ENCODE measurements at places on chromosomes 1 and 21.

DNA sequence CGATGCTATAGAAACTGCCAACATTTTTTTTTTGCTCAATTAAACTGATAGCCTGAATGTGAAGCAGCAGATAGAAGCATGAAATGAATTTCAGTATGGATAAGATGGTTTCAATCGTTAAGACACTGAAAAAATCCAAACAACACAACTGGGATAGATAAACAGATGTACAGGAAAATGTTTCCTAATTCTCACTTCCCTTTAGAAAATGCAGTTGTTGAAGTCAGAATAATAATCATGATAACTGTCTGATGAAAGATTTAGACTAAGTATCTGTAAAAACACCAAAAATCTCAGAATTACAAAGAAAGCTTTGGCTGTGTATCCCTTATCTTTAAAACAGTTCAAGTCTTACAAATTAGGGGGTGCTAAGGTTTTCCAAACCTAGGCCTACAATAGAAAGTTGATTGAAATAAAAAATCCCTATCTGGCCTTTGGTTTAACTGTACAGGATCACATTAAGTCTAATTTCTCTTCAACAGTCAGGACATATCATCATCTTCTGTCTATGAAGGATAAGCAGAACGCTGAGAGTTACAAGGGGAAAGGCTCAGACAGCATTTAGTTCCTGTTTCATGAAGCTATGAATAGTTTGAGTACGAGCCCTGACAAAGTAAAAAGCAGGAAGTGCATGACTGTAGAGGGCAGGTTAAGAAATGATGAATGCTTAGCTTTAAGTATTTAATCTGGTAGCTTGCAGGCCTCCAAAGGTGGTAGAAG is 203.2 kb downstream of the APP start:
- peak; percentile 71 for DNase-seq

- no peak for DNase-seq
Measured at GRCh38 chr1:35340519-35340918, 72.0 kb downstream of the ZMYM4 start.

- no peak for DNase-seq
Measured at GRCh38 chr1:230048922-230049321, 18.1 kb upstream of the GALNT2 start.

- DNase-seq = peak; percentile 89
Measured at GRCh38 chr1:114032271-114033215, 53.3 kb downstream of the OLFML3 start.

- DNase-seq = no peak
Measured at GRCh38 chr1:240099329-240099728, 7.6 kb downstream of the FMN2 start.

DNA sequence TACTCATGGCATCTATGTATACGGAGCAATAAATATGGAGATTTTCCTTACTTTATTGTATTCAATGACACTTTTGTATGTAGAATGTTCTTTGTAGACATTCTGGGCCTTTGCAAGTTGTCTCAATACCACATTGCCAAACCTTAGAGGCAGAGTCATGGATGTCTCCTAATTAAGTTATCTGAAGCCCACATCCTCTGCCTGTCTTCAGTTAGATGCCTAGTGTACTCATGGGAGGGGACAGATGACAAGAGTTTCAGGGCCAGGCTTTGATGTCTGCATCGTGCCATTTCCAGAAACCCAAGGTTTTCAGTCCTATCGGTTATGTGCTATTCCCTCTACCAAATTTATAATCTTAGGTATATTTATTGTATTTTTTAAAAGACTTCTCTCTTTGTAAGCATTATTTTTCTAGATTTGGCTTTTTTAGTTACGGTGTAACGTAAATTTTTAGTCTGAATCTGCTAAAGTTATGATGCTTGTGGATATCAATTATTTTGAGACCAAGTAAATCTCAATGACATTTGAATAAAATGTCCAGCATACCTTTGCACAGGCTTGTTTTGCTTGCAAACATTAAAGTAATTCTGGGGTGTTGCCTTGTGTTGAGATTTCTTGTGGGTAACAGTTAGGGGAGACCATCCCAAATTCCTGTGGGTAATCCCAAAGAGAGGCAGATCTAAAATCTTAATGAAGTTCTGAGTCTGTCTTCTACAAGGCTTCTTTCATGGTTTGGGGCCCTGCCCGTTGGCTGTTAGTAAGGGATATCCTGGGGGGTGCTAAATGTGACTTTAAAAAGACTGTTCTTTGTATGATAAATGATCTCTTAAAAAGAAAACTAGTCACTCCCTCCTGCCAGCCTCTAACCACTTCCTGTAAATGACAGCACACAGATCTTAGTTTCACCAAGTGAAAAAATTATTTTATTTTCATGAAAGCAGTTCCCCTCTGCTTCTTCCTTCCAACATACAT is 8.0 kb upstream of the MACF1 start:
- no peak for DNase-seq

- no peak for DNase-seq
Measured at GRCh38 chr1:179589509-179589908, 2.1 kb upstream of the TDRD5 start.

DNA sequence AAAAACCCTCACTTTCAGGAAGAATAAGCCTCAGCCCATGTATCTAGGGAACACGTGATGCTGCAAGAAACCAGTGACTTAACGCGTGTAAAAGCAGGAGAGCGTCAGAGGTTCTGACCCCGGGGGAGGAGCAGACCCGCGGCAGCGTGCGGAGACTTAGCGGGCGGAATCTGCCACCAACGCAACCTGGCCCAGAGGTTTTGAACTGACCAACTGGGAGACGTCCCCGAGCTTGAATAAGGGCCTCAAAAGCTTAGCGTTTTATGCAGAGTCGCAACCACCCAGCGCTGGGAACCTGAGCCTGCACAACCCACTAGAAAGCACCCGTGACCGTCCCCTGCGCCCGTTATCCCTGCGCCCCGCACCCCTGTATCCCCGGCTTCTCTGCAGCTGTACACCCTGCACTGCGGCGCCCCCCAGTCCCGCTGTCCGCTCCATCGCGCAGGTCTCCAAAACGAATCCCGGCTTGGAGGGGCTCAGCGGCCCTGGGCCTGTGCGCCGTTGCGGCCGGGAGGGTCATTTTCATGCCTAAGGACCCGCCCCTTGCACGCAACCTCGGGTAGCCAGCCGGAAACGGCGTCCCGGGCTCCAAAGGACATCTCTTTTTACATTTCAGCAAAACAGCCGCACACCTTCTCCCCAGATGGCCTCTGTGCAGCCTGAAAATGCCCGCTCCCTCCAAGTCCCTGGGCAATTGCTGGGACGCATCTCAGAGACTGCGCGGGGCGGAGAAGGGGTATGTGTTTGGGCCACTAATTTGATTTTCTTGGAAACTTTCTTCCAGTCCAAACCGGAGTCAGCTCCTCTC is 29.4 kb upstream of the TRIM17 start:
- DNase-seq = peak; percentile 52

DNA sequence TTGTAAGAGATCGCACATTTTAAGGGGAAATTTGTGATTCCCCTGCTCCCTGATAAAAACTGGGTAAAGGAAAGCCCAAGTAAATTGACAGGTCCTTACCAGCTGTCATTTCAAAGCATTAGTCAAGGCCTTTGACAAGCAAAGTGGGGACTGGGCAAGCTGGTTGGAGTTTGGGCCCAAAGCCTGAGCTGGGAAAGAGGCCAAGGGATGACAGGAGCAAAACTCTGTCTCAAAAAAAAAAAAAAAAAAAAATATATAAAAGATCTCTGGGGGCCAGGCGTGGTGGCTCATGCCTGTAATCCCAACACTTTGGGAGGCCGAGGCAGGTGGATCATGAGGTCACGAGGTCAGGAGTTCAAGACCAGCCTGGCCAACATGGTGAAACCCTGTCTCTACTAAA is 36.9 kb downstream of the SLC2A1 start:
- no peak for DNase-seq

DNA sequence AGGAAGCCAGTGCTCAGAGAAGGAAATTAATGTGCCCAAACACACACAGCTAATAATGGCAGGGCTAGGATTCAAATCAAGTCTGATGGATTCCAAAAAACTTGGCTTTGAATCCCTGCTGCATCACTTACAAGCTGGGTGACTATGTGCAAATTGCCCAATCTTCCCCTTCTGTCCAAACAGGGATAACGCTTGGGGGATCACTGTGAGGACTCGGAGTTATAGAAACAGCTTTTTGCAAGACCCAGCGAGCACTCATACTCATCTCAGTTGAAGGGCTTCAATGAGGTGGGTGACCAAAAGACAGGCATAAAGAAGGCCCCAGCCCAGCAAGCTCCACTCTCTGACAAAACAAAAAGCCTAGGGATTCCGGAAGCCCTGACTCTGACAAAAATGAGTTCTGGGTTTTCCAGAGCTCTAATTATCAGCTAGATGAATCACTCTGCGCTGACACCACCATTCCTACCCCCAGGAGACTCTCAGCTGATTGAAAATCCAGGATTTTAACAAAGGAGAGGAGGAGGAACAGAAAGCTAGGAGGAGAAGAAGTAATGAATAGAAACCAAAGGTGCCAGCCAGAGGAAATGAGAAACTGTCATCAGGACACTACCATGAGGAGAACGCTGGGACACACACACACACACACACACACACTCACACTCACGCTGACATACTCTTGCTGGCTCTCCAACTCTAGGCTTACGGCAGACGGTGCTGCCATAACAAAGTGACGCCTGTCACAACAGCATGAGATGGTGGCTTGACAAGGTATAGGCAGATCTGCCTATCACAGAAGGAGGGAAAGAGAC is 1.6 kb upstream of the STK40 start:
- DNase-seq = peak; percentile 81

- peak; percentile 58 for DNase-seq
Measured at GRCh38 chr1:67559222-67559700, 125.7 kb upstream of the GADD45A start.

DNA sequence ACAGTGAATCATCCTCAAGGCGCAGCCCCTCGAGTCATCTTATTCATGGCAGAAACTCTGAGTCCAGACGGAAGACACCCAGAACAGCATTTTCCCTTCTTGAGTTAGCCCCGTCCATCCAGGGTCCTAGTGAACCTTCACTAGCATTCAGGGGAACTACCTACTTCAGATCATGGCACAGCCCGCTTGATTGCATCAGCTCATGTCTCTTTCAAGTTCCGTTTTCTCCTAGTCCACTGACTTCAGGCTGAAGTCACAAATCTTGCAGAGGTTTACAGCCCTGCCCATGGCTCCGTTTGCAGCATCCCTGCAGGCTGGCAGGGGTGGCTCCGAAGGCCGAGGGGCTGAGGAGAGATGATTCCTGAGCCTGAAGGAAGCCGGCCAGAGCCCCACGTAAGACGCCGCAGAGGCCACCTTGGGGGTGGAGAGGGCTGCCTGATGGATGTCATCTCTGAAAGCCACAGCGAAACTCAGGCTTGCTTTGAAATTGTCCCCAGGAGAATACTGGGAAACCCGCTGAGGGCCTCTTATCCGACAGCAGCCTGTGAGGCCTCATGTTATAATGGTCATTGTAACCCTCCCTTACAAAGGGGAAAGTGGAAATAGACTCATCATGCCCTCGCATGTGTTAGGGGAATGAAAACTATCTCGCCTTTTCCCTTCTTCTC is 310.2 kb upstream of the AJAP1 start:
- no peak for DNase-seq

DNA sequence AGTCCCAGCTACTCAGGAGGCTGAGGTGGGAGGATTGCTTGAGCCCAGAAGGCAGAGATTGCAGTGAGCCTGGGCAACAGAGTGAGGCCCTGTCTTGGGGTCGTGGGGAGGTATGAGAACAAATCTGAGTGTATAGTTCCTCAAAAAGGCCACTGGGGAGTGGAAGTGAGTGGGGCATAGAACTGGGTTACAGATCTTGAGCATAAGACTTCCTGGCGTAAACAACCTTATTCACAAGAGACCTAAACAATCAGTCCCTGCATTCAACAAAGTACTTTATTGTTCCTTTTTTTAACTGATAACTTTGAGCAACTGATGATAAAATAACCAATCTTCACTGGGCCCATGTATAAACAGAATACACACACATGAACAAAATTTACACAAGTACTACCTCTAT is 72.7 kb upstream of the MUTYH start:
- DNase-seq = no peak

- DNase-seq = no peak
Measured at GRCh38 chr1:234578735-234579134, 31.2 kb downstream of the IRF2BP2 start.

- peak; percentile 60 for DNase-seq
Measured at GRCh38 chr1:32413507-32414185, 19.4 kb upstream of the BSDC1 start.

GRCh38 chr1:168320800-168321450 is 40.2 kb downstream of the TBX19 start:
- peak; percentile 91 for DNase-seq

- peak; percentile 75 for DNase-seq
Measured at GRCh38 chr1:248841702-248842395, 3.8 kb downstream of the ZNF672 start.

- DNase-seq = peak; percentile 68
Measured at GRCh38 chr1:6612641-6613360, 730 bp upstream of the PHF13 start.

GRCh38 chr1:198639671-198640143 is 867 bp downstream of the PTPRC start:
- DNase-seq = no peak

DNA sequence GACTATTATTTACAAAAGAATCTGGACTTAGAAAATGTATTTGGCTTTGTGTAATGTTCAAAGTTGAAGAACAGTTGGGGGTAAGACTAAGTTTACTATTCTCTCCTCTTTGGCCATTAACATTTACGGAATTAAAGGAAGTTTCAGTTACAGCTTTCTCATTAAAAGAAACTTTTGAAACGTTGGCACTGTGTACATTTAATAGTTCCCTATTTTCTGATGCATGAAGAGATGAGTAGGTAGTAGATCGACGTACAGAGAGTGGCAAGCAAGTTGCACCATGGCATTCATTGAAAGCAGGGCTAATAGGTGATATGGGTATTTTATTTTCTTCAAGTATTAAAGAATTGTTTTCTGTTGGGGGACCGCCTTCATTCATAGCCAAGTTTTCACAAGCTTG is 3.2 kb downstream of the ASPM start:
- DNase-seq = no peak

DNA sequence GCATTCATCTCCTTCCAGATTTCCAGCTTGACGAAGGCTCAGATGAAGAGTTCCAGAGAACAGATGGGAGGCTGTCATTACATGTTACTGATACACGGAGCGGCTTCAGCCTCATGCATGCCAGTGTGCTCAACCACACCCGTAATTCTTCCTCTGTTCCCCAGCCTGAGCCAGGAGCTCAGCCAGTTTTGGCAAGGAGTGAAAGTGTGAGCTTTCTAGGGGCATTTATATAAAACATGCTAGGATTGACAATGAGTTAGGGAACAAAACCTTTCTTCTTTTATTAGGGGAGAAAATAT is 290.4 kb upstream of the PLXNA2 start:
- DNase-seq = no peak

DNA sequence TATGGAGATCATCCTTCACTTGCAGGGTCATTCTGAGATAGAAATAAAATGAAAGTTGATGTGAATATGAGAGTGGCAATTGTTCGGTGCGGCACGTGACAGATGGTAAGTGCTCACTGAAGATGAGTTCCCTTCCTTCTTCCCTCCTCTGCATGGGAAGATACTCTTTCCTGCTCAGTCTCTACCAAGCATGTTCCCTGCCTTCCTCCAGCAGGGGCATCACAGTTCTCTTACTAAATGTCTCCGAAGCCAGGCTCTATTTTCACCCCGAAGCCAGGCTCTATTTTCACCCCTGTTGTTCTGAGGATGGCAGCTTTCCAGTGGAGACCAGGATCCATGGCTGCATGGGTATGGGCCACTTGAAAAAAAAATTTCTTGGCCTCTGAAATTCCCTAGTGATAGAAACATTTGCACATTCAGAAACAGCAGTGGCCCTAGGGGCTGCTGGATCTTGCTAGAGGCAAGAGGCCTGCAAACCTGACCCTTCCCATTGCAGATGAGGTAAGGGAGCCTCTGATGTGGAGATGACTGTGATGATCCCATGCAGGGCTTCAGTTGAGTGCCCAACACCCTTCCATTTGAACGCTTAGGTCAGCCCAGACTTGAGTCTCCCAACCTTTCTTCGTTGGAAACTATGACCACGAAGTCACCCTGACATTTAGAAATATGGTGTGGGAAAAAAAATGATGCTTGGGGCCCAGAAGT is 123.7 kb upstream of the HMGB4 start:
- DNase-seq = no peak

Data from epithelial cell of esophagus (primary cell).